ENCODE measurements at places on chromosomes 16 and 17. TPM values are rescaled to one million over a fixed set of nuclear protein-coding genes. Genes with fewer than 3 reads are reported as not detected.
A peak's percentile ranks its signal among the peaks of the same experiment; 100 is the strongest.

GRCh38 chr17:59387351-59388068, 56.1 kb downstream of the YPEL2 start:
- DNase-seq, result peak; percentile 19

GRCh38 chr16:86593913-86594620, 15.7 kb downstream of the FOXL1 start:
- DNase-seq, result no peak

DNA sequence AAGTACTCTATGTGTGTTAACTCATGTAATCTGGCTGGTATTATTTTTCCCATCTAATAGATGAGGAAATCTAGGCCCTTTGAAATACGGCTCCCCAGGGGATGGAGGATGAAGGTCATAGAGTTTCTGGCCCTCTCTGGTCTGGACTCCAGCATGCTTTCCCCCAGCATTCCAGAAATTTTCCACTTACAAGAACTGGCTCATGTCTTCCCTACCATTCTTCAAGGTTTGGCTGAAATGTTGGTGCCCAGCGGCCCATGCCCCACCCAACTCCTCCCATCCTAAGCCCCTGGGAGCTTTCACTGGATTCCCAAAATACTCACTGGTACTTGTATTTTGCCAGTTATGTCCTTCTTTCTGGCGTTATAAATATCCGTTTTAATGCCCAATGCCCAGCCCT, 237.5 kb upstream of the NLRP1 start:
- no peak for DNase-seq

DNA sequence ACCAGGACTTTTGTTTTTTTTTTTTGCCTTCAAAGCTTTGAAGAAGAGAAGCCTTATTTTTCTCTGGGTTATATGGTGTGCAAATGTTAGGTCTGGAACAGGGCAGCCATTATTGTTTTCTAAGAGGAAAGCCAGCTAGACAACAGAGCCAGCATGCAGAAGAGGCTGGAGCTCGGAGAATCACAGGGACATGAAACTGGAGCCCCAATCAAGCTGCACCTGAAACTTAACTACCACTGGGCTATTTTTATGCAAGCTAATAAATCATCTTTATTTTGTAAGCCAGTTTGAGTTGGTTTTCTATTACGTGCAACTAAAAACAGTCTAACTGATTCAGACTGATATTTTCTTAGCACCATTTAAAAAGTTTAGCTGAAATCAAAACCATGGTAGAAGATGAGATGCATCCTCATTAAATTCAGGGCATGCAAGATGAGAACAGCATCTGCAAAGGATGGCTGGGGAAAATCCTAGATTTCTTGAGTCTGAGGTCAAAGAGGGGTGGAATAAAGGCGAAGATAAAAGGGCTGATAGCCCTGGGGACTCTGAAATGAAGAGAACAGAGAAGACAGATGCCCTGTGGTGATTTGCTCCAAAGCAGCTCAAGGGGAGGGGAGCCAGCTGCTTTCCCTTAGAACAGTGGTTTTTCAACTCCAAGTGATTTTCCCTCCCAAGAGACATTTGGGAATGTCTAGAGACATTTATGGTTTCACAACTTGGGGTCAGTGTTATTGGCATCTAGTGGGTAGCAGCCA, 177.1 kb upstream of the WSCD1 start:
- DNase-seq, result no peak

DNA sequence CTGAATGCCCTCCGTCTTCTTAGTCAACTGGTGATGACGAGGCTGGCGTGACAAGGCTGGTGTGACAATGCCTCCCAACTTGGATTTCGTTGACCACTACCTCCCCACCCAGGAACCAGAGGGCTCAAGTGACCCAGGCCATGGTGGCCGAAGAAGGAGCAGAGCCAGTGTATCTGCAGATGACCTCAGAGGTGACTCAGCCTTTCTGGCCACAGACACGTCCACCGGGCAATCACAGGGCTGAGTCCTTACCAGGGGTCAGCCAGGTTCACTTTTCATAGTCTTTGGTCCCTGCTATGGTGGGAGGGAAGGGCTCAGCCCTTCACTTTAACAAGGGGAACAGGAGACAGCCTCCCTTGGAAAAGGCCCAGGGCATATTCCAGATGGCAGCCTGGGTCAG, 116.3 kb downstream of the MAF start:
- DNase-seq, result no peak

DNA sequence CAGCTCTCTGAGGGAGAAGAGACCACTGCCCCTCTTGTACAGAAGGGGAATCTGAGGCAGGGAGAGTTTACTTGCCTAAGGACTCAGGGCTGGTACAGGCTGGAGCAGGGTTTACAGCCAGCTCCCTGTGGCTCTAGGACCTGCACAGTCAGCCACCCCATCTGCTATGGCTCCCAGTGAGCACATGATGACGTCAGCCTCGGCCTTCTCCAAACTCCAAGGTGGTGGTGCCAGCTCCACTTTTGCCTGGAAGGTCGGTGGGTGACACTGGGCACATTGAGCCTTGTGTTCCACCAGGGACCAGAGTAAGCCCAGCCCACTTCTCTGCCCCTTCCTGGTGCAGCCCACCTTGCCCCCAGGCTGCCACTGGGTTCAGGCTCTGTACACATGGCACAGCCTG, 202.2 kb downstream of the ENGASE start:
- DNase-seq, result no peak

DNA sequence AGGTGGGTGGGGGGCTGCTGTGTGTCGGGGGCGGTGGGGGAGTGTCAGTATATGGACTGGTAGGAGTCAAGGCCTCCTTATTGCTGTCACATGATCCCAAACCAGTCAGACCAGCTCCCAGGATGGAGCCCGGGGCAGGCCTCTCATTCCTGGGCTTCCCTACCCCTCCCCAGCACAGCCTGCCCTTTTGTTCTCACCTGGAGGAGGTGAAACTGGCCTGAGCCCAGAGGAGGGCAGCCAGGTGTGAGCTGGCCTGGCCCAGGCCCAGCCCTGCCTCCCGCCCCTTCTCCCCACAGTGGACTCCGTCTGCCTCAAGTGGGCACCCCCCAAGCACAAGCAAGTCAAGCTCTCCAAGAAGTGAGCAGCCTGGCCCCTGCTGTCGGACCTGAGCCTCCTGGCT, 4.6 kb downstream of the PRSS8 start:
- no peak for DNase-seq

GRCh38 chr17:34051046-34051445, 204.0 kb upstream of the CCL2 start:
- no peak for DNase-seq

CD300LB gene
- polyA plus RNA-seq, result not detected

SEZ6 gene
- polyA plus RNA-seq, result not detected

DNA sequence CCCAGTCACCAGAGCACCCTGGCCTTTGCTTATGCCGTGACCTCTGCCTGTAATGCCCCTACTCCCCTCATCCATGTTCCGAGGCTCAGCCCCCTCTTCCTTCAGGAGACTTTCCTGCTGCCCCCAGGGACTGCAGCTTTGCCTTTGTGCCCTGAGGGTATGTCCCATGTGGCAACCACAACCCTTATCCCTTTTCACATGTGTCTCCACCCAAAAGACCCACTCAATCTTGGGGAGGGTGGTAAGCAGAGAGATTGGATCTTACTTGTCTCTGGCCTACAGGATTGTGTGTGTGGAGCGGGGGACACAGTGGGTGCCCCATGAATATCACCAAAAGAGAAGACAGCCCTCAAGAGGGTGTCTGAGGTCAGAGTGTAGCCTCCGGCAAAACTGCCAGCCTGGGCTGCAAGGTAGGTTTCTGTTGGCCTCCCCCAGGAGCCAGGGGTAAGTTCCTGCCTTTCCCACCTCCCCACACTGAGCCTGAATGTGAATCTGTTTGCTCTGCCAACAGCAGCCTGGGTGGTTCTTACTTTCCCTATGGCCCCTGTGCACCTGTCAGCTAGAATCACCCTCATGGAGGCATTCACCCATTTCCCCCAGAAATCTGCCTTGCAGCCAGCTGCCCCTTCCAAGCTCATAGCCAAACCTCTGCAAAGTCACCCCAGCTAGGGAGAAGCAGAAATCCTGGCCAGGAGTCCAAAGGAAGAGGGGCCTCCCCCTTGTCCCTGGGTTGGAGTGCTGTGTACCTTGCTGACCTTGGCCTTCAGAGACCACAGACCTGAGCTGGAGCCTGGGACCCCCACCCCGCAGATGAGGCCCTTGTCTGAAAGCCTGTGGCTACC, 11.5 kb upstream of the C17orf113 start:
- no peak for DNase-seq

DNA sequence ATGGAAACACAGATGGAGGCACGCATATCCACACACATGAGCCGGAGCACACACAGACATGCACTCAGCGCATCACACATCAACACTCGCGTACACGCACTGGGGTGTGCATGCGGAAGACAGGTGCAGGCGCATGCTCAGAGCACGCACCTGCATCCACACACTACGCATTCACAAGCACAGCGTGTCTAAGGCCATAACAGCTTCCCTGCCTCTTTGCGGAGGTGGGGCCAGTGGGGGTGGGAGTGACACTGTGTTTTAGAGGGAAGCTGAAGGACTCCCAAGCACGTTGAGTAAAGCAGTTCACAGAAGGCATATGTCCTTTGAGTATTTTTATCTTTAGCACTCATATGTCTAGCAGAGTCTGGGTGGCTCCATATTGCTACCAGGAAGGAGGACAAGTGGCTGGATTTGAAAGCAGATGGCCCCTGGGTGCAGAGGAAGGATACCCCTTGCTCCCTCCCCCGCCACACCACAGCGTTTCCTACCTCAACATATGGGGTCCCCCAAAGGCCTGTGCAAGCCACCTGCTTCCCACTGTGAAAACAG, 68.6 kb upstream of the TOB1 start:
- DNase-seq, result no peak

DNA sequence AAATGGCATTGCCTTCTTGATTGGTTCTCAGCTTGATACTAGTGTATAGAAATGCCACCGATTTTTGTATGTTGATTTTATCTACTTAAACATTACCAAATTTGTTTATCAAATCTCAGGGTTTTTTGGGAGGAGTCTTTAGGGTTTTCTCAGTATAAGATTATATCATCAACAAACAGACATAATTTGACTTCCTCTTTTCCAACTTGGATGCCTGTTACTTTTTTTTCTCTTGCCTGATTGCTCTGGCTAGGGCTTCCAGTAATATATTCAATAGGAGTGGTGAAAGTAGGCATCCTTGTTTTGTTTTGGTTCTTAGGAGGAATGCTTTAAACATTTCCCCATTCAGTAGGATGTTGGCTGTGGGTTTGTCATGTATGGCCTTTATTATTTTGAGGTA, 29.1 kb downstream of the EFCAB13 start:
- no peak for DNase-seq

KRT20 gene
- not detected for polyA plus RNA-seq

RPH3AL gene
- polyA plus RNA-seq, result 0.56 TPM

AIPL1 gene
- polyA plus RNA-seq, result not detected

INO80E gene
- polyA plus RNA-seq, result 37.1 TPM

DNA sequence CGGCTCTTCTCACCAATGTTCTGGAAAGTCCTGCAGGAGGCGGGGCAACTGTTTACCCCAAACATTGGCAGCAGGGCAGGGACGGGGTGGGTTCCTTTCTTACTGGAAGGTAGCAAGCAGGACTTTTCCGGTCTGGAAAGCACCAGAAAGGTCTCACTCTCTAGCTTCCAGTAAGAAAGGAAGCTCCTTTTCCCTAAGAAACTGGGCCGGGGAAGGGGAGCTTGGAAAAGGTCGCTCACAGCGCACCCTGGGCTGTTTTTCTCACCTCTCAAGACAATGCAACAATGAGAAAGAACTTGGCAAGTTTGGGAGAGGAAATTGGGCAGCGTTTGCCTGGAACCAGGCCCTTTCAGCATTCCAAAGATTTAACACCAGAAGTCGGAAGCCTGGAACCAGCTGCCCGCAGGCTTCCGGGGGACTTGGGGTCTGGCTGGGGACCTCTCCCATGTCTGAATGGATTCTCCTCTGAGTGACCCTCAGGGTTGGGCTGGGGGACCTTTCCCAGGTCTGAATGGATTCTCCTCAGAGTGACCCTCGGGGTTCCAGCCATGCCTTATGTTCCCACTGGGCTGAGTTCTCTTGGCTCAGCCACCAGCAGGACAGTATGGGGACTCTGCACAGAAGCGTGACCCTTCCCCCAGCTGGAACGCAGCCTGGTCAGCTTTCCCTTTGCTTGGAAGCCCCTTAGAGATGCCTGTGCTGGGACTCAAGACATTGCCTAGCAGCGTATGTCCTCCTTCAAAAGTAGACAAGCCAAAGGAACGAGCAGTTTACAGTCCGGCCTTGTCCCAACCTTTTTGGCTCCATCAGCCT, 166.5 kb upstream of the PLCG2 start:
- DNase-seq, result no peak

DNA sequence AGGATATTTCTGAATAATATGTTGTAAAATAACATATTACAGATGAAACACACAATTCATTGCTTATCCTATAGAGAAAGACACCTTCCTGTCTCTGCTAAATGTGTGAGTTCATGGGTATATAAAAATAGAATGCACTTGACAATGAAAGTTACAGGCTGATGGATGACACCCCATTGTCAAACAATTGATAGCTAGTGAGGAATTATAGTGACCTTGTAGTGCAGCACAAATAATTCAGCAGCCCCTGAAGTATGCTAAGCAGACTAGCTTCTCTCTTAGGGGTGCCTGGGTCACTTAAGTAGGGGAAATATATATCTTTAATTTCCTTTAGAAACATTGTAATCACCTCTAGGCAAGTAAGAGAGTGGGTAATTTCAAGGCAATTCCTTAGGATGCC, 826.2 kb downstream of the CDH8 start:
- no peak for DNase-seq
